Myocyte (in vitro differentiated cells): ENCODE measurements at places on chromosomes 4 and X.

DNA sequence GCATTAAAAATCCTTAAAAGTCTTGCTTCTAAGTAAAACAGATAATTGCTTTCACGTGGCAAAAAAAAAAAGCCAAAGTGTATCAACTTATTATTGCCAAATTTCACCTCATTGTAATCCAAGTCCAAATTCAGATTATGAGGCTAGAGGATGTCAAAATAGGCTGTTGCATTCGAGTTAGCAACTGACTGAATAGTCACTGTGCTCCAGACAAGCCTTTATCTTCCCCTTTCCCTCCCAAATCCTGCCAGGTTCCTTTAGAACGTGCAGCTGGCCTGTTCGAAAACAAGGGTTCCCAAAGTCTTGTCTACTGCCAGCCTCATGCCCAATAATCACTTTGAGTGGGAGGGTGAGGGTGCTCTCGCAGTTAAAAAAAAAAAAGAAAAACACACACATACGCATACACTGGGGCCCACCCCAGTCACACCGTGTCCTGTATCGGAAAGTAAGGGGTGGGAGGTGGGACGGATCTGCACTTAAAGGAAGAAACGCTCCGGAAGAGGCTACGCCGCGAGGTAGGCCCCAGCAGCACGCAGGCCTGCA is 603 bp downstream of the MAD2L1 start:
- no peak for DNase-seq

DNA sequence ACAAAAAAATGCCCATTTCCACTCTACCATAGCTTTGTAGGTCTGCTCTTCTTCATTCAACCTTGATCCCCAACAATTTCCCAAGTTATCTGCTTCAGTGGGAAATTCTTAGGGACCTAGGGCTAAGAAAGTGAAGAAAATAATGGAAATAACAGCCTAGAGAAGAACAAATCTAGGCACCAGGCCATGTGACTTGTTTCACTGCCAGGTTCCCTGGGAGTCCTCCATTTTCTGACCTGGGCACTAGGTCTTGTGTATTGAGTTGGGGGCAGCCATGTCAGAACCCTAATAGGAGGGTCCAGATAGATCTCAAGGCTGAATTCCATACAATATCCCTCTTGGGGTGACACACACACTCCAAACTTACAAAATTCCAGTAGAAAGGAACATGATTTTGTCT is 194.6 kb upstream of the STK26 start:
- no peak for DNase-seq

GRCh38 chr4:61994036-61994435 is 793.9 kb downstream of the ADGRL3 start:
- no peak for DNase-seq

DNA sequence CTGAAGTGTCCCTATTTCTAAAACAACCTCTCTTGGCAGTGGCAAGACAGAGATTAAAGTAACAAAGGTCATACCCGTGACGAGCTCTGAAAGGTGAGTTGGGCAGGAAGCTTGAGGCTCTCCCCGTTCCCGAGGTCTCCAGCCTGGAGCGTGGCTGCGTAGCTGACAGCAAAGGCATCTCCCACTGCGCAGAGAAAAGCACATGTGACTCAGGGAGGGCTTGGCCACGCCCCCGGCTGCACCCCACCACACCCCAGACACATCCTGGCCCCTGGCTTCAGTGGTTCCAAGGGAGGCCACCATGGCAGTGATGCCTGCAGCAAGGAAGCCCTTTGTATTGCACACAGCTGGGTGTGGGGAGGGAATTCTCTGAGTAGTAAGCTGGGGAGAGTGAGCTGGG is 23.1 kb downstream of the EVC2 start:
- no peak for DNase-seq
